Naive thymus-derived CD8-positive, alpha-beta T cell (primary cell): ENCODE measurements at places on chromosomes 3 and 15.

DNA sequence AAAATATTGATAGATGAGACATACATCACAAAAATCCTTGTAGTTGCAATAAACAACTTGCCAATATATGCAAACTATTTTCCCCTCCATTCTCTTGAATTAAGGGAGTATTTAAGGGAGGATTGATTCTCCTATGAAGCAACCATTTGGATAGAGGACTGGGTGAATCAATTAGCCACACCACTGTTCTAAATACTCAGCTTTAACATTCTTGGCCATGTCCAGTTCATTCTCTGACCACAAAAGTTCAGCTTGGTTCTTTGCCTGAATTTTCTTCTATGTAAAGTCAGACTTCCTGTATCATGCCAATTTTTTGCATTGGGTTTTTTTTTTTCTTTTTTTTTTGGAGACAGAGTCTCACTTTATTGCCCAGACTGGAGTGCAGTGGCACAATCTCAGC lies 15.8 kb upstream of the SEC11A start:
- no peak for DNase-seq

DNA sequence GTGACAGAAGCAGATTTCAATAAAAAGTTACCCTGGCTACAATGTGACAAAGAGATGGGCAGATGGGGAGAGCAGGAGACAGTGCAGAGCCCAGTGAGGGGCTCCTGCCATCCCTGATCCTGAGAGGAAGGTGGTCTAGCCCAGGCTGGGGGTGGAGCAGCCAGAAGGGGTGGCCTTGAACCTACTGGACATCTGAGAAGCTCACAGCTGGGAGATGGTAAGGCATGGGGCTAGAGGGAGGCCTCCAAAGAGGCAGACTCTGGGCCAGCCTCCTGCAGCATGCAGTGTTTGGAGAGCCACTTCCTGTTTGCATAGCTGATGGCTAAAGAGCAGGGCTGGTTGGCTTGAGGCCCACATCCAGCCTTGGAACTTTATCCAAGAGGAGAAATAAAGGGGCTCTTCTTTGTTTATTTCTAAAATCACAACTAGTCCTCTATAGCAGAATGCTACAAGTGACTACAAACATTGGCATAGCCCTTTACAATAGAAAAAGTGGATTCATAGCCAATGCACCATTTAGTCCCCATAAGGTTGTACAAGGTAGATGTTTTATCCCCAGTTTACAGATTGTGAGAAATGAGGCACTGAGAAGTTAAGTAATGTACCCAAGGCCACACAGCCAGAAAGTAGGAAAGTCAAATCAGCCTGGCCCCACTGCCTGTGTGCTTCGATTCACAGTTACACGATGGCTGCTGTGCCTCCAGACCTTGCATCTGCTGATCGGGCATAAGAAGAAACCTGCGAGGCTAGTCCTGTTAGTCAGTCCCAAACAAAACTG lies 4.6 kb downstream of the EFCC1 start:
- no peak for DNase-seq

- peak; percentile 24 for DNase-seq
Measured at GRCh38 chr3:187994221-187995042, 159.5 kb upstream of the LPP start.

- no peak for DNase-seq
Measured at GRCh38 chr3:50264383-50264963, 4.5 kb upstream of the SEMA3B start.

DNA sequence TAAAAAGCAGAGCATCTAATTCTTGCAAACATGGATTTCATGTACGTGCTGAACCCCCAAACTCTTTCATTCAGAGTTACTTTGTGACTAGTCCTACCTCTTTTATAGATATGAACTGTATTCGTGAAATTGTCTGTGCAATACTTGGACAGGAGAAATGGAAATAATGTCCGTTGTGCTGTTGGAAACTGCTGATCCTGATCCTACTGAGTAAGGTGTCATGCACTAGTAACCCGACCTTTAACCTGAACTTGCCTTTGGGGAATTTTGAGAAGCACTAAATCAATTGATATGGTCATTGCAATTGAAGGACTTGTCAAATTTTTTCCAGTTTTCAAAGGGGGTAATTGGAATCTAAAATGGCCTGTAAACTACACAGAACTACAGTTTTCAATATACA lies 856.4 kb downstream of the ROBO1 start:
- no peak for DNase-seq

DNA sequence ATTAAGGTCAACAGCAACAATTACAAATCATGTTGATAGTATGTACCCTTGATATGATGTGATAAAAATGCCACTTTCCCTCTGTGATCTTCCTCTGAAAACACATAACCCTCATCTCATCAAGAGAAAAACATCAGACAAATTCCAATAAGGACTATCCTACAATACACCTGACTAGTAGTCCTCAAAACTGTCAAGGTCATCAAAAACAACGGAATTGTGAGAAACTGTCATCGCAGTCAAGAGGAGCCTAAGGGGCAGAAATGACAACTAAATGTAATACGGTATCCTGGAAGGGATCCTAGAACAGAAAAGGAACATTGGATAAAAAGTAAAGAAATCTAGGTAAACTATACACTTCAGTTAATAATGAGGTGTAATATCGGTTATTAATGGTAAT lies 59.2 kb downstream of the OSBPL10 start:
- DNase-seq: no peak

GRCh38 chr3:33046521-33046920 lies 50.4 kb downstream of the GLB1 start:
- no peak for DNase-seq

DNA sequence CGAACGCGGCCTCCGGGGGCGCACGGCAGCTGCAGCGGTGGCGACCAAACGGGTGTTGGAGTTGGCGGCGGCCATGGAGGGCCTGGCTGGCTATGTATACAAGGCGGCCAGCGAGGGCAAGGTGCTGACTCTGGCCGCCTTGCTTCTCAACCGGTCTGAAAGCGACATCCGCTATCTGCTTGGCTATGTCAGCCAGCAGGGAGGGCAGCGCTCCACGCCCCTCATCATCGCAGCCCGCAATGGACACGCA lies 725 bp downstream of the FEM1B start:
- DNase-seq: no peak

- DNase-seq: no peak
Measured at GRCh38 chr3:11549580-11550140, 94.1 kb downstream of the VGLL4 start.

GRCh38 chr3:146889626-146890025 lies 284.5 kb upstream of the PLSCR5 start:
- no peak for DNase-seq

- DNase-seq: no peak
Measured at GRCh38 chr15:24224161-24224560, 451.4 kb upstream of the NPAP1 start.

GRCh38 chr3:67819447-67819846 lies 165.0 kb upstream of the SUCLG2 start:
- peak; percentile 25 for DNase-seq

DNA sequence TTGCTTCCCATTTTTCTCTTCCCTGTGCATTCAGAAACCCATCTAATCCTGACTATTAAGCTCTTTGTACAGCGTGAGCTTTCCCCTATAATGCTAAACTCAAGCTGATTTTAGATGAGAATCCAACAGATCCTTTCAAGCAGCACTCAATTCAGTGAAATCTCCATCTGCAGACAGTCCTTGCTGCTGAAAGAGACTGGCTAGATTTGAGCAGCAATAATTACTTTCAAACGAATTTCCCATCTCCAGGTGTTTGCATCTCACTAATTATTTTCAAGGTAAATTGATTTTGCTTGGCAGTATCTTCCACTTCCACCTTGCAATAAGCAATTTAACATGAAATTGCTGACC lies 49.5 kb upstream of the SLC7A14 start:
- no peak for DNase-seq

DNA sequence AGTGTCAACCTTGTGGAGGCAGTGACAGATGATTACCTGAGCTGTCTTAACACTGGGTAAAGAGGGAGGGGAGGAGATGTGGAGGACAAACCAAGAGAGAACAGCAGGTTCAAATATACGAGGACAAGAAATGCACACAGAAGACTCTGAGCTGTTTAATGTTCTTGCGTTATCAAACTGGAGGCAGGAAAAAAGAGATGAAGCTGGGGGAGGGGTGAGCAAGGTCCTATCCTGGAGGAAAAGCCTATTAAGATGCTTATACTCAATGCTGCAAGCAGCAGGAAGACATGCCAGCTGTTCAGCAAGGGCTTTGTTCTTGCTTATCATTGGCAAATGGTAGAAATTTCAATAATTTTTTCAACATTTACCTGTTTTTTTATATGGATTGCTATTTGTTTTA lies 345.7 kb upstream of the TRIM42 start:
- no peak for DNase-seq

DNA sequence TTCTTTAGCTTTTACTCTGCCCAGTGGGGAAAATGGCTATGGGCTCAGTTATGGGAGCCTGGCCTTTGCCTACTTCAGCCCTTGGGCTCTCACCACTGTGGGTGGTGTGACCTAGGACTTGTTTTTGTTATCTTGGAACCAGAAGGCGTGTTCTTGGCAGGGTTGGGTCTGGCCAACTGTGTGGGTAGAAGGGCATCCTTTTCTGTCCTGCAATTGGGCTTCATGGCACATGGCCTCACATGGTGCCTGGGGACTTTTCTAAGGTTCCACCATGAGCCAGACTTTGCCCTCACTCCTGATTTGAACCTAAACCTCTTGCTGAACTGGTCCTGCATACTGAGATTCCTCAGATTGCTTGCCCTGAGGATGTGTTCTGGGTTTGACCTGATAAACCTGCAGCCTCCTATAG lies 1.7 kb downstream of the GLYCTK start:
- DNase-seq: no peak

- DNase-seq: no peak
Measured at GRCh38 chr15:90869140-90869541, 753 bp downstream of the FURIN start.

- DNase-seq: no peak
Measured at GRCh38 chr3:138775254-138775595, 59.5 kb downstream of the PIK3CB start.

DNA sequence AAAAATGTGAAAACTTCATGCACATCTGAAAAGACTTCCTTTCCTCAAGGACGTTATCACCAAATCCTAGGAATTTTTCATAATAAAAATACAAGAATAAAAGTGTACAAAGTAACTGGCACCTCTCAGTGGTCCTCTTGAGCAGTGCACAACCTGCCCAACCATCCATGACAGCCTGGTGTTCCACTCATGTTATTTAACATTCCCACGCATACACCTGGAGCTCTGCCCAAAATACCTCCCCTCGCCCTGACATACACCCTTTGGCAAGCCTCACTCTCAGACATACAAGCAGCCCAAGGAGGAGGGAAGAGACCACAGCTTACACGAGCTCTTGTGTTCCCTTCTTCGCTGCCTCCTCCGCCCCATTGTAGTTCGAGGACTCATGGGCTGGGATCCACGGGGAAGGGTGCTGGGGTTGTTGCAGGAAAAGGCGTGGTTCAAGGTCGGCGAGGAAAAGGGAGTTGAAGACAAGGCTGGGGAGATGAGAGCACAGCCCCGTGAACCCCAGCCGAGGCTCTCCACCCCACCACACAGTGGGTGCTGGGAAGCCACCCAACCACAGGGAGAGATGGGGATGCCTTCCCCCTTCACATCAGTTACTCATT lies 23.3 kb downstream of the GRIP2 start:
- no peak for DNase-seq

DNA sequence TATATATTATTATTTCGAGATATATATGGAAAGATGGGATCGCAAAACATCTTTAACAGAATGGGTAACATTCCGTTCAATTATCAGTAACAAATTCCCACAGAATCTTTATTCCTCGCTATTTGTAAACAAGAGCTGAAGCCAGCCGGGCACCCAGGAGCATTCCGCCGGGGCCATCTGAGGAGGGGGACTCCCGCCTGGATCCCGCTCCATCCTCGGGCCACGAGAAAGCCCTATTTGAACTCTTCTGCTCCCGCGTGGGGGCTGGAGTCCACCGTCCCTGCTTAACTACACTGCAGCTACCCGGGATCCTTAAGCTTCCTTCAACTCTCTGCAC lies 687 bp downstream of the GPR176 start:
- no peak for DNase-seq

- no peak for DNase-seq
Measured at GRCh38 chr3:61181874-61182273, 69.4 kb downstream of the FHIT start.

GRCh38 chr3:117137065-117137464 lies 427.5 kb downstream of the TUSC7 start:
- DNase-seq: no peak

GRCh38 chr3:43526956-43527355 lies 94.9 kb downstream of the ANO10 start:
- no peak for DNase-seq

GRCh38 chr3:160735826-160736225 lies 20.2 kb upstream of the PPM1L start:
- no peak for DNase-seq

DNA sequence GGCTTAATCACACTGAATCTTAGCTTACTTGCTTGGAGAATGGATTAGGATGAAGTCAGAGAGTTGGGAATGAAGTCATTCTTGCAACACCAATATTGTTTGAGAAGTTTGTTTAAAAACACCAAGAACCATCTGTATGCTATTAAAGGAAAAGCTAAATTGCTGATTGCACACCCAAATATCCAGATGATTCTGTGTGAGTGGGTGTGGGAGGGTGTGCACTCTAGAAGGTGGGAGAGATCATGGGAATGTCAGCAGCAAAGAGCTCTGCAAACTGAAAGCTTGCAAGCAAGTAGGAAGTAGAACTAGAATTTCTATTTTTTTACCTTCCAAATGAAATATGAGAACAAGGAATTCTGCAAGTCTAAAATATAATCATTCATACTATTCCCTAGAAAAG lies 364.9 kb downstream of the NR2F2 start:
- no peak for DNase-seq

DNA sequence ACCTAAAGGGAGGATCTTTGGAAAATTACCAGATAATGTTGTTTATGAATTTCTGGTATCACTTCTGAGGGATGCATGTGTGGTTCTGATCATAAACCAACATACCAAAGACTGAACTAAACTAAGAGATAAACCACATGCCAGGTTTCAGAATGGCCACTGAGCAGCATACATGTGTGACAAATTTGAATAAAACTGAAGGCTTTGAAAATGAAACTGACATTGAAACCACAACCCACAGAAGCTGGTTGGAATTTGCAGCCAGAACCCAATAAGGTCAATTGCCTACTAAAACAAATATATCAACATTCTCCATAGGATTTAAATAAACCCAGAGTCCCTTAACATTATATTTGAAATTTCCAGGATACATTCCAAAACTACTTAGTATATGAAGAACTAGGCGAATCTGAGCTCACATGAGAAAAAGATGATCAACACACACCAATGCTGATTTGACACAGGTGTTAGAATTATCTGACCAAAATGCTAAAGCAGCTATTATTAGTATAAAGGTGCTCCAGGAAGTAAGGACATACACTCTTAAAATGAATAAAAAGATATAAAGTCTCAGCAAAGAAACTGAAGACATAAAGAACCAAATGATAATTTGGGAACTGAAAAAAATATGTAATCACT lies 125.0 kb downstream of the ZNF280D start:
- DNase-seq: no peak

DNA sequence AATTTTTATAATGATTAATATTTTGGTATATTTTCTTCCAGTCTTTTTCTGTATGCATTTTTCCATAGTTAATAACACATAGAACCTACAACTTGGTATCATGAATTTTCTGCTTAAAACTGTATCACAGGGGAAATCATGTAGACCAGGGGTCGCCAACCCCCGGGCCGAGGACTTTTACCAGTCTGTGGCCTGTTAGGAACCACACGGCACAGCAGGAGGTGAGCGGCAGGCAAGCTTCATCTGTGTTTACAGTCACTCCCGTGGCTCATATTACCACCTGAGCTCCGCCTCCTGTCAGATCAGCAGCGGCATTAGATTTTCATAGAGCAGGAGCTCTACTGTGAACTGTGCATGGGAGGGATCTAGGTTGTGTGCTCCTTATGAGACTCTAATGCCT lies 54.7 kb downstream of the RPL22L1 start:
- no peak for DNase-seq
